ENCODE measurements at places on chromosomes 2 and 18. TPM values are rescaled to one million over a fixed set of nuclear protein-coding genes. Genes with fewer than 3 reads are reported as not detected.

DNA sequence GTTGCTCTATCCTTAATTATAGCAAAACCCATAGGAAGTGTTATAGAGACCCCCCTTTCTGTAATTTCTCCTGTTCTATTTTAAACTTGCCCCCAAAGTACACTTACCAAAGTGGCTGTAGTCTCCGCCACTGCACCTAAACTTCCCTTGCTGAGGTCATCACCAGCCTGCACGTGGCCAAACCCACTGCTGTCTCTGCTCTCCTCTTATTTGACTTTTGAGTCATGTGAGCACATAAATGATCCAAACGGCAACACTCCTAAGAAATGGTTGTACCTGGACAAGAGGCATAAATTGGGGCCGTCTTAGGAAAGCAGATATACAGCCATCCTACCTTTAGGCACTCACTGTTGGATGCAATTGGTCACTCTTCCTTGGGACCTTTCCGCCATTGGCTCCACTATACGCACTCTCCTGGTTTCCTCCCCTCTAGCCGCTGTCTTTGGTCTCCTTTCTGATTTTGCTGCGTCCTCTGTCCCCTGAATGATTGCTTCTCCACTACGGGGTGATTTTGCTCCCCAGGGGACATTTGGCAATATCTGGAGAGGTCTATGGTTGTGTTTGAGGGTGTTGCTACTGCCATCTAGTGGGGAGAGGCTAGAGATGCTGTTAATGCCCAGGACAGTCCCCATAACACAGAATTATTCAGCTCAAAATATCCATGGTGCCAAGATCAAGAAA lies 19.2 kb upstream of the IL36G start:
- no peak for DNase-seq

GRCh38 chr2:144349674-144350073 lies 170.2 kb downstream of the ZEB2 start:
- no peak for DNase-seq

- DNase-seq: no peak
Measured at GRCh38 chr2:197357986-197358385, 47.4 kb upstream of the ANKRD44 start.

The MFSD2B gene
- total RNA-seq: not detected

The MLPH gene
- total RNA-seq: 27.5 TPM

Data from right lobe of liver (tissue), 6 donors.